ENCODE measurements at places on chromosomes 3 and 15. TPM values are rescaled to one million over a fixed set of nuclear protein-coding genes. Genes with fewer than 3 reads are reported as not detected.
A peak's percentile ranks its signal among the peaks of the same experiment; 100 is the strongest.

The CLDND1 gene
- polyA plus RNA-seq: 139 TPM

The RAB6B gene
- 15.8 TPM for polyA plus RNA-seq

The TRIM42 gene
- polyA plus RNA-seq: not detected

The PRRT3 gene
- 4.5 TPM for polyA plus RNA-seq

The C2CD4A gene
- polyA plus RNA-seq: 0.36 TPM

The CCDC12 gene
- polyA plus RNA-seq: 52.4 TPM

The CTXN2 gene
- 0.10 TPM for polyA plus RNA-seq

The ZBTB38 gene
- polyA plus RNA-seq: 56.5 TPM

The SELENOT gene
- 104 TPM for polyA plus RNA-seq

The SYNM gene
- polyA plus RNA-seq: 1.7 TPM

The FBXL2 gene
- 26.2 TPM for polyA plus RNA-seq

- DNase-seq: no peak
Measured at GRCh38 chr15:47551546-47551945, 165.8 kb upstream of the SEMA6D start.

GRCh38 chr3:157174290-157174648 is 14.3 kb upstream of the CCNL1 start:
- peak; percentile 83 for DNase-seq

- DNase-seq: no peak
Measured at GRCh38 chr3:149371001-149371722, 6.3 kb downstream of the TM4SF1 start.

DNA sequence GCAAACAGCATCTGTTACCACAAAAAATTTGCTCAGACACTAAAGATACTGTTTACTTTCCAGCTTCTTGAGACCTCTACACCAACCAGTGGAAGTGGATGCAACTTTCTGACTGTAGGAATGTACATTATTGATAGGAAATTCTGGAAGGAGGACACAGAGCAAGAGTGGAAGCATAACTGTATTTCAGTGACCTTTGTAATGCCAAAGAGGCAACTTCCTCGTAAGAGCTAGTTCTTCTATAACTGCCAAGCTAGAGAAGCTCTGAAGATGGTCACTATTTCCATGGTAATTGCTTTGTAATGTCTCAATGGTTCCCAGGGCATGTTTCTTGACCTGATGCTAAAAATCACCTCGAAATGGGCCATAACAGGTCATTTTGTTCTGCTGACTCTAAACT is 96.3 kb upstream of the SLC2A2 start:
- DNase-seq: no peak

- DNase-seq: no peak
Measured at GRCh38 chr3:155656466-155656865, 88.4 kb downstream of the PLCH1 start.

- DNase-seq: no peak
Measured at GRCh38 chr3:114928989-114929640, 218.0 kb downstream of the ZBTB20 start.

GRCh38 chr3:122979211-122979610 is 48.4 kb downstream of the SEMA5B start:
- no peak for DNase-seq

GRCh38 chr3:20186600-20187004 is 596 bp upstream of the SGO1 start:
- no peak for DNase-seq

- DNase-seq: no peak
Measured at GRCh38 chr3:191528589-191528988, 67.6 kb downstream of the PYDC2 start.

GRCh38 chr3:62638316-62638715 is 236.9 kb downstream of the CADPS start:
- no peak for DNase-seq

- no peak for DNase-seq
Measured at GRCh38 chr3:184687363-184688015, 24.4 kb downstream of the MAGEF1 start.

DNA sequence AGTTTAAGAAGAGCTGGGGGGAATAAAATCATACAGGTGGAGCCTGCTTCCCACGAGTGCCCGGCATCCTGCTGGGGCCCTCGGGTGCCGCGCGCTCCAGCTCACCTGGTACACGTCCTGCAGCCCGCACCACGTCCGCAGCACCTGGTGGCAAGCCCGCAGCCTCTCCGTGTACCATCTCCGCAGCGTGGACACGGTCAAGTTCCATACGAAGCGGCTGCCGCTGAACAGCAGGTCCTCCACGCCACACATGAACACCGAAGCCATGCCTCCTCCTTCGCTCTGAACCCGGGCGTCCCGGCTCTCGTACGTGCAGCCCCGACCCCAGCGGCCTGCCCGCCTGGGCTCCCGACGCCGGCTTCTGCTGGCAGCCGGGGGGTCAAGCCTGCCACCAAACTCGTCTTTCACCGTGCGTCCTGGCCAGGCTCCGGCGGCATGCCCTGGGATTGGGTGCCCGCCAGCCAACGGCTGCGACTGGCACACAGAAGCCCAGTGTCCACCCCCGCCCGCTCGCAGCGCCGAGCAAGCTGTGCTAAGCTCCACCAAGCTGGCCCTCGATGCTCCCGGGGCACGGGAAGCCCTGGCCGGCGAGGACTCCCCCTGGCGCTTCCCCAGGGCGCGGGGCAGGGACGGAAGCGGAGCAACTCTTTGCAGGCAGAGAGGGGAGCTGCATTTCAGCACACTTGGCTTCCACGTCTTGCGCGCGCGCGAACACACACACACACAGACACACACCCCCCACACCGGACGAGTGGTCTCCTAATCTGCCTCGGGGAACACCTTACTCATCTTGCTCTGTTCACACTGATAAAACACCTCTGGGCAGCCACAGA is at the start of gene FRMD4B:
Gene FRMD4B (minus strand): TSS at position 366 of the 833 bp plus-strand sequence. CDS start 99 bp downstream, at position 267.
- DNase-seq: no peak

- DNase-seq: no peak
Measured at GRCh38 chr15:38557921-38558320, 6.7 kb downstream of the RASGRP1 start.

DNA sequence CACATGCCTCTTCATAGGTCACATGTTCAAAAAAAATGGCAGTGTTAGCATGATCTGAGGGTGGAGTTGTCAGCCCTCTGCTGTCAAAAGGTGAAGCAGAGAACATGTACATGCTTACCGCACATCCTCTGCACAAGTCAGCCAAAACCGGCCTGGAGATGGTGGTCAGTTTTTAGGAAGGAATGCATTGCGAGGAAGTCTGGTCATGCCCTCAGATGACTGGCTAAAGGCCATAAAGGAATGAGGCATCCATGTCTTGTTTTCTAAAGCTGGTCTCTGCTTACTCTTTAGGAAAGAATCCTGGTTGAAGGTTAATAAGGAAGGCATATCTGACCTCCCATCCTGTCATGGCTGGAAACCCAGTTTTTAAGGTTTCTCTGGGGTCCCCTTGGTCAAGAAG is 292.0 kb upstream of the CCDC54 start:
- no peak for DNase-seq

DNA sequence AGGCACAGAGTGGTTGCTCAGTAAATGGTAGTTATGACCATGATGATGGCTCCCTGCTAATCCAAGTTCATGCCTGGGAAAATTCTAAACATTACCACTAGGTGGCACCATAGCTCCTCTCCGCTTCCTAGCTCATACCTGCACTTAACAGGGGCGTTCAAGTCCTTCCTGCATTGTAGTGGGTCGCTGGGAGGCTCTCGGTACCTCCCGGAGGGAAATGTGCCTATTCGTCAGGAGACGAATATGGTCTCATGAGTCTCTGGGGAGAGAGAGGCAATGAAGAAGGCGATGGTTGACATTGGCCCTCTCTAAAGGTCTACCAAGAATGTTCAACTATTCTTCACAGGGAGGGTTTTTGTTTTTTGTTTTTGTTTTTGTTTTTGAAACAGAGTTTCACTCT is 10.9 kb downstream of the MESP1 start:
- no peak for DNase-seq

- no peak for DNase-seq
Measured at GRCh38 chr3:76700323-76700722, 339.6 kb upstream of the ROBO2 start.

GRCh38 chr3:99253963-99254355 is 352.5 kb upstream of the DCBLD2 start:
- no peak for DNase-seq

Measured in left renal cortex interstitium (tissue), 4 donors.